ENCODE measurements at places on chromosomes 5 and 9. TPM values are rescaled to one million over a fixed set of nuclear protein-coding genes. Genes with fewer than 3 reads are reported as not detected.
A peak's percentile ranks its signal among the peaks of the same experiment; 100 is the strongest.

DNA sequence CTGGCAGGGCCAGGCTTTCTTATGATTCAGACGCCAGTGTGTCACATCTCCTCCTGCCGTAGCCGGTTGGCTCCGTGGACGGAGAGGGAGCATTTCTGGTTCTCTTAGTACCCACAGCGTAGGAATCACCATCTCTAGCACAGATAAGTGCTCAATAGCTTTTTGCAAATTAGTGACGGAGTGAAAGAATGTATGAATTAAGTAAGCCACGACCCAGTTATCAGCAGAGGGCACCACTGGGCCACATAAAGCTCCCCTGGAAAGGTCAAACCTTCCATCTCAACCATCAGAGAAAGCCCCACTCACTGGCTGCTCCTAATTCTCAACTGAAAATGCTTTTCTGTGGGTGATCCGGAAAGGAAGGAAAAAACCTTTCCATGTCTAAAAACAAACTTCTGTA lies 317.0 kb upstream of the ADCY2 start:
- no peak for DNase-seq

Gene CCL27
- total RNA-seq: 7.6 TPM

Gene NUTM2F
- total RNA-seq: not detected

DNA sequence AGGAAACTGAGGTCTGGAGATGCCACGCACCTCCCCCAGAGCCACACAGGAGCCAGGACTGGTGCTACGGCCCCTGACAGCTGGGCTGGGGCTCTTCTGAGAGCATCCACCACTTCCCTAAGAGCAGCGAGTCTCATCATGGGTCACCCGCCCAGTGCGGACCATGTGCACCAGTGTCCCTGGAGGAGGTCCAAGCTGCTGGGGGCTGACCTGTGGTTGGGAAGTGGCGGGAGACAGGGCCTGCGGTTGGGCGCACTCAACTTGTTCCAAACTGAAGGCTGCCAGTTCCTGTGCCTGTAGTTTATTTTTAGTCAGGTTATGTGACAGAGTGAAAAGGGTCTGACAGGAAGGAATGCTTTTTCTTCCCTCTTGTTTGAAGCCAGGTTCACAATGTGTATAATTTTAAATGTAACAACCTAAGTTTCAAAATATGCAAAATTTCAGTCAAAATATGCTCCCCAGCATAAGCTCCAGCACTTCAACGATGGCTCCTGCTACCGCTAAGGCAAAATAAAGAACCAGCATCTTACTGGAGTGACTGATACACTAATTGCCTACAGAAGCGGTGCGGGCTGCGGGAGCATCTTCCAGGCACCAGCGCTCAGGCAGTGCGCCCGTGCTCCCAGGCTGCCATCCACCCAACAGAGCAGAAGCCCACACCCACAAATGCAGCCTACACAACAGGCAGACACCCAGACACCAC lies 14.8 kb downstream of the BARHL1 start:
- DNase-seq: no peak

GRCh38 chr5:584216-584615 lies 27.9 kb upstream of the CEP72 start:
- DNase-seq: no peak

- DNase-seq: no peak
Measured at GRCh38 chr5:1127959-1128785, 16.3 kb upstream of the SLC12A7 start.

DNA sequence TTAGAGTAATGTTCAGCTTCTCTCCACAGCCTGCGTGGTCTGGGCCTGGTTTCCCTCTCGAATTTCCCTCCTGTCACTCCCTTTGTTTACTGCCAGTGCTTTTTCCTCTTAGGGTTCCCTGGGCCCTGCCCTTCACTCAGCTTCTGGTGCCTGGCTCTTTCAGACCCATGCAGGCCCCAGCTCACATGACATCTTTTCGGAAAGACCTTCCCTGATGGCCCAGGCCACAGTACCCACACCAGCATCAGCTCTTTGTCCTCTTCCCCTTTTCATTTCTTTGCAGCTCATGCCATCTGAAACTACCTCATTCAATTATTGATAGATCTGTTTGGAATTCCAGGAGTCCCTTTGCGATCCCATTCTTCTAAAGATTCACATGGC lies 68.1 kb upstream of the ABL1 start:
- DNase-seq: no peak

DNA sequence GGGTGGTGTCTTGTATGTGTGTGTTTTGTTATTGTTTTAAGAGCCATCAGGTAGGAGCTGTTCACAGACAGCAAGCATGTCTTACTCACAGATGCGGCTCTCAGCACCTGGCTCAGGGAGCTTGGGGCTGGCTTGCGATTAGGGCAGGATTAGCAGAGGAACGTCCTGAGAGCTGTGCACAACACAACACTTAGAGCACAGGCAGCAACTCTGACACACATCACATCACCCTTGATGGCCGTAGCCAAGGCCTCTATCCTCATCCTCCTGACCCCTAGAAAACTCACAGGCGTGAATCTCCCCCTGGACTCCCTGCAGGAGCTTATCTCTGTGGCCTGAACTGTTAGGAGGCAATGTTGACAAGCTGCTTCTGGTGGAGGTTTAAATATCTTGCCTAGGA lies 7.1 kb upstream of the IL17B start:
- DNase-seq: no peak

Gene FAM120AOS
- total RNA-seq: 22.0 TPM

Gene GCNT1
- total RNA-seq: 8.4 TPM

DNA sequence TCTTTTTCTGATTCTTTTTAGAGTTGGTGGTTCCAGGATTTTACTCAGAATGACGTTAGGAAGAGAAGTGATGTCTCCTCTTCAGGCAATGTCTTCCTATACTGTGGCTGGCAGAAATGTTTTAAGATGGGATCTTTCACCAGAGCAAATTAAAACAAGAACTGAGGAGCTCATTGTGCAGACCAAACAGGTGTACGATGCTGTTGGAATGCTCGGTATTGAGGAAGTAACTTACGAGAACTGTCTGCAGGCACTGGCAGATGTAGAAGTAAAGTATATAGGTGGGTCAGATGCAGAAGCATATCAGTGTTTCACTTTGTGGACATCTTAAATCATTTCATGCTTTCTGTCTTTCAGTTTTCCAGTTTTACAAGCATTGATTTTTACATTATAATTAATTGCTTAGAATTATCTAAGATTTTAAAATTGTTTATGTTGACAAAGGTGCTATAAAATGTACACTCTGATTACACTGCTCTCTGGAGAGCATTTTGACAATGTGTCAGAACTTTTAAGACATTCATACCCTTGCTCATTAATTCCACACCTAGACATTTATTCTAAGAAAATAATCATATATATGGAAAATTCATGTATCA lies 36.6 kb downstream of the NLN start:
- no peak for DNase-seq

DNA sequence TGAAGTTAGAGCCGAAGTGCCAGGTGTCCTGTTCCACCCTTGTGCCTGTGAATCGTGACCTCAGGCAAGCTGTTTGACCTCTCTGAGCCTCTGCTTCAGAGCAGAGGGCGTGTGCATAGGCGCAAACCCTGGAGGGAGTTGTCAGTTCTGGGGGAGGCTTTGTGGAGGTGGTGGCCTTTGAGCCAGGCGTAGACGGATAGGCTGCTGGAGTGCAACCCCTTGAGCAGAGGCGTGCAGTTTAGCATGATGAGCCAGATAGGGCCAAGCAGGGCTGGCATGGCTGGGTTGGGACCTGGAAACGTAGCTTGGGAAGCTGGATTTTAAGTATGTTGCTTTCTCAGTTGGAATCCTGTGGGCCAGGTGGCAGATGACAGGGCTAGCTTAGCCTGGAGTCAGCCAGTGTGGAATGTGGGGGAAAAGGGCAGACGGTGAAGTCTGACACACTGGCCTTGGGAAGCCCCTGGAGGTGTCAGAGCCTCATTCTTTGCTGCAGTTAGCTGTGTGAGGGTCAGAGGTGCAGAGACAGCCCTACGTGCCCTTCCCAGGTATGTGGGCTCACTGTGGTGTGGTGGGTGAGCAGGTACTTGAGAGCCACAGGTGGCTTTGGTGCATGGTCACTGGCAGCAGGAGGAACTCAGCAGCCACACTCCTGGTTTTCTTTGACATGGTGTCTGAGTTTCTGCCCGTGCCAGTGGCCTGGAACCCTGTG lies 93.4 kb downstream of the DAB2IP start:
- DNase-seq: no peak

Gene ATOSB
- 8.8 TPM for total RNA-seq

- DNase-seq: no peak
Measured at GRCh38 chr5:126351153-126351552, 72.1 kb upstream of the GRAMD2B start.

- DNase-seq: peak; percentile 79
Measured at GRCh38 chr5:170221327-170221741, 11.5 kb upstream of the C5orf58 start.

DNA sequence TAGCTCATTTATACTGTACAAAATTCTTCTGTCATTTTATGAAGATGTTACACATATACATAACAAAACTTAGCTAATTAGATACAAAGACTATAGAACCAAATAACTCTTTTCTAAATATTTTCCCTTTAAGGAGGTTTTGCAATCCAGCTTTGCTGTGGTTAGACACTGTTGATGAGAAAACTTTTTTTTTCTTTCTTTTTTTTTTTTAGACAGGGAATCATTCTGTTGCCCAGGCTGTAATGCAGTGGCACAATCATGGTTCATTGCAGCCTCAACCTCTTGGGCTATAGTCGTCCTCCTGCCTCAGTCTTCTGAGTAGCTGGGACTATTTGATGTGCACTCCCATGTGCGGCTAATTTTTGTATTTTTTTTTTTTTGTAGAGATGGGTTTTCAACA lies 38.5 kb upstream of the CDKN2B start:
- DNase-seq: no peak

- no peak for DNase-seq
Measured at GRCh38 chr9:119588874-119589744, 219.9 kb upstream of the BRINP1 start.

Gene TLR4
- 14.2 TPM for total RNA-seq

- DNase-seq: no peak
Measured at GRCh38 chr9:69028754-69029153, 6.8 kb upstream of the FXN start.

DNA sequence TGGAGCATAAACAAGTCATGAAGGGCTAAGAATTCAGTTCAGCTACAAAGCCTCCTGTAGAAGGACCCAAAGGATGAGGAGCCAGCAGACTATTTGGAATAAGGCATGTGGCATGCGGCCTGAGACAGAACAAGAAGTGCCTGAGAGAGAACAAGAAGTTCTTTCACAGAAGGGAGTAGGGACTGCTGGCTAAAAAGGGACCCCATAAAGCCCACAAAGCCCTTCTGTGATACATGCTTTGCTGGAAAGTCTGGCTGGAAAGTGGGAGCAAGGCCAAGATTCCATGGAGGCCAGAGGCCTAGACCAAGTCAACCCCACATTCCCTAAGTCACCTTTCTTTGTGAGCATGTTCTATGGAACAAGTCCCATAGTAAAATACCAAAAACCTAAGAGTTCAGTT lies 35.9 kb upstream of the UBAP2 start:
- DNase-seq: peak; percentile 11

Gene ARHGEF39
- total RNA-seq: 2.4 TPM

Gene PCSK5
- 24.5 TPM for total RNA-seq

DNA sequence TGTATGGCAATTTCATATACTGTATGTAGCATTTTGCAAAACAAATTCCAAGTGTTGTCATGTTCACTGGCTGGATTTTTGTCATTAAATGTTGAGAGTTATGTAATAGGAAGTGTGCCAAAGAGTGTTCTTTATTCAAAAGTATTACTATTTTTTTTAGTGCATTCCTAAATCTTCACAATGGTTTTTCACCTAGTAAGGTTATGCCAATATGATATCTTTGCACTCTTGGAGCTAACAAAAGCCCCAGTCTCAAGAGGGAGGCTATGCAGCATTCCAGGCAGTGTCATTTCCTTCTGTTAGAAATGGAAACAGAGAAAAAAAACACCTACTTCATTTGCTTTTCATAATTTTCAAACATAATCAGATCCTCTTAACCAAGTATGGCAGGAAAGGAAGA lies 5.1 kb upstream of the SSBP2 start:
- peak; percentile 28 for DNase-seq

- peak; percentile 45 for DNase-seq
Measured at GRCh38 chr5:15995341-15996052, 184.1 kb downstream of the MARCHF11 start.

GRCh38 chr5:171770153-171770552 lies 15.5 kb upstream of the SMIM23 start:
- DNase-seq: no peak

DNA sequence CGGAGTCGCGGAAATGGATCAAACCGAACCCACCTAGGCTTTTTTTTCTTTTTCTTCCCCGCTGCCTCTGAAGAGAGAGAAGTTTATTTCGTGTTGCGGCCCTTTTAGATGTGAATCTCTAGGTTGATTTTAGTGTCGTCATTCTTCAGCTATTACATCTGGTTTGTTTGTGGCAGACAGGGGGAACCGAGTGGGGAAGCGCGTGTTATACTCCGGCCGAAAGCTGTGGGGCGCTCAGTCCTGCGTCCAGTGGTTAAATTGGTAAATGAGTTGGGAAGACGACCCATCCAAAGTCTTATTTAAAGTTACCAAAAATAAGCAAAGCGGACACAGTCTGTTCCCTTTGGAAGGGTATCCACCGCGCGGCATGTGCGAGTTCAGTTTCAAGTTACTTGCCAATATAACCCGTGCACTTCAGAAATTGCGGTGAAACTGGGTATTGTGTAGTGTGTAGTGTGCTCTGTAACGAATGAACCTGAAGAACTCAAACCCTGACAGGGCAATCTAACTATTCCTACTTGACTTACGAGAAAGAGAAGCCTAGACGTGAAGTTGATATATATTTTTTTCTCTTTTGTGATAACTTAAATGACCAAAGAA lies 1.3 kb downstream of the MAN2A1 start:
- peak; percentile 93 for DNase-seq

Gene C8G
- not detected for total RNA-seq

DNA sequence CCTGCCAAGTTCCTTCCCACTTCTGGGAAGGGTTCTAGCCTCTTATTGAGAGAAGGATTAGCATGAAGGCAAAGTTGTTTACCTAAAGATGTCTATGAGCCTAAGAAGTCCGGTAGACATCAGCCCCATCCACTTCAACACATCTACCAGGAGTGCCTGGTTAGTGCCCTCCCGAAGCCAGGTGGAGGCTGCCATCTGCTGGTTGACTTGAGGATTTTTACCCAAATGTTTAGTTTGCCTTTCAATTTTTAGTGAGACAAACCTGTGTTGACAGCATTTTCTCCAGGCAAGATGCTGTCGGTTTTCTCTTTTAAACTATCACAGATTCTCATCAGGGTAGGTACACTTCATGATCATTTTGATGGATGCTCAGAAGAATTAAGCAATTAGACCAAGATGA lies 83.6 kb upstream of the TNFSF8 start:
- DNase-seq: peak; percentile 78
